ENCODE measurements at places on chromosomes 11 and 22.
A peak's percentile ranks its signal among the peaks of the same experiment; 100 is the strongest.

GRCh38 chr11:45704635-45705034 is 39.2 kb upstream of the CHST1 start:
- H3K36me3 ChIP-seq: no peaks in the 10 kb centered on the region
- no peak for DNase-seq
- H3K27ac ChIP-seq: no peak overlapping the region
- H3K4me3 ChIP-seq: no peak overlapping the region
- H3K27me3 ChIP-seq: peaks cover 27% of the 10 kb centered on the region

DNA sequence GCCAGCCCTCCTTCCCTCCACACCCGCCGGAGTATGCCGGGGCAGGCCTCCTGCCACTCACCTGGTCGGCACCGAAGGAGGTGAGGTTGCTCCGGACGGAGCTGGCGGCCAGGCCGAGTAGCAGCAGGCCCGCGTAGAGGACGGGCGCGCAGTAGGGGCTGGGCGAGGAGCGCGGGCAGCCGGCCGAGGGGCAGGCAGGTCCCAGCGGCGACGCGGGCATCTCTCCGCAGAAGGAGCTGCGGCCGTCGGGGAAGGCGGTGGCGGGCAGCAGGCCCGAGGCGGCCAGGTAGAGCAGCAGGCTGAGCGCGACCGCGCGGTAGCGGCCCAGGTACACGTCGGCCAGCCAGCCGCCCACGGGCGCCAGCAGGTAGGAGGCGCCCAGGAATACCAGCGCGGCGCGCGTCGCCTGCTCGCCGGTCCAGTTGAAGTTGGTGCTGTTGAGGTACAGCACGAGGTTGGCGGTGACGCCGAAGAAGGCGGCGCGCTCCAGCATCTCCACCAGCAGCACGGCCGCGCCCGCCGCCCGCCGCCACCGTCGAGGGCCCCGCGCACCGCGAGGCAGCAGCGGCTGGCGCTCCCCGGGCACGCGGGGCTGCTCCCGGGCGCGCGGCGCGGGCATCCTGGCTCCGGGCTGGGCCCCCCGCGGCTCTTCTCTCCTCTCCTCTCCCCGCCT is 907 bp downstream of the SLC15A3 start:
- peaks cover 3% of the 10 kb centered on the region for H3K4me1 ChIP-seq
- H3K4me3 ChIP-seq: peak overlapping the region; percentile 36
- peak; percentile 55 for DNase-seq

- H3K4me1 ChIP-seq: no peaks in the 10 kb centered on the region
- DNase-seq: no peak
- no peaks in the 10 kb centered on the region for H3K36me3 ChIP-seq
- no peak overlapping the region for H3K27ac ChIP-seq
- H3K4me3 ChIP-seq: no peak overlapping the region
Observed at GRCh38 chr11:115302946-115303703, 201.1 kb downstream of the CADM1 start.

DNA sequence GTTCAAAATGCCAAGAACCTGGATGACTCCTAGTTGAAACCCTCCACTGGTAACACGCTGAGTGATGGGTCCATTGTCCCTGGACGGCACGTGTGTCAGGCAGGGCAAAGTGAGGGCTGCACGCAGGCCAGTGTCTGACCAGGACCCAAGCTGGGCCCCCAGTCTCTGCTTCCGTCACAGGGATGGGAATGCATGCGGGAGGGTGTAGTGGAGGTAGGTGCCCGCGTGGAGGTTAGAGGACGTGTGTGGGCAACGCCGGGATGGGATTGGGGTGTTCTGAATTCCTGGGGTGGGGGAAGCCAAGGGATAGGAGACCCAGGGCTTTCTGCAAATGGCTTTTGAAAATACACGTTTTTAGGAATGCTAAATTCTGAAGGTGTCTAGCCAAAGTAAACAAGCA is 943.3 kb downstream of the BRD1 start:
- no peak overlapping the region for H3K27ac ChIP-seq
- H3K4me1 ChIP-seq: no peaks in the 10 kb centered on the region
- DNase-seq: peak; percentile 10
- no peak overlapping the region for H3K4me3 ChIP-seq
- H3K36me3 ChIP-seq: no peaks in the 10 kb centered on the region

DNA sequence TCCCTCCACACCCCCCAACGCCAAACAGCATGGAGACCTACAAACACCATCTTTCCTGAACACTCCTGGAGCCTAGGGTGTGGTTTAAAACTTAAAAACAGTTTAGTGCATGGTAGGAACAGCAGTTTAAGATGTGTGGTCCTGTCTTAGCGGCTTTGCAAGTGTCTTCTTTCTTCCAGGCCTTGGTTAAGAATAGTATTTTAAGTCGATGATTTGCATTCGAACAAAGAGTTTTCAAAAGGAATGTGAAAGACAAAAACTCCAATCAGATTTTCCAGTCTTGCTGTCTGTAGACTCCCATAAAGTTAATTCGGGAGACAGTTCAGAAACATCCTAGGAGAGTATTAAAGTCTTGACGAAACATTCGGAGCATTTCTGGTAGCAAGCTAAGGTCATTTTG is 3.7 kb downstream of the FGF4 start:
- H3K27me3 ChIP-seq: peaks cover 90% of the 10 kb centered on the region
- H3K4me1 ChIP-seq: no peaks in the 10 kb centered on the region
- H3K36me3 ChIP-seq: no peaks in the 10 kb centered on the region
- no peak for DNase-seq
- H3K4me3 ChIP-seq: no peak overlapping the region

DNA sequence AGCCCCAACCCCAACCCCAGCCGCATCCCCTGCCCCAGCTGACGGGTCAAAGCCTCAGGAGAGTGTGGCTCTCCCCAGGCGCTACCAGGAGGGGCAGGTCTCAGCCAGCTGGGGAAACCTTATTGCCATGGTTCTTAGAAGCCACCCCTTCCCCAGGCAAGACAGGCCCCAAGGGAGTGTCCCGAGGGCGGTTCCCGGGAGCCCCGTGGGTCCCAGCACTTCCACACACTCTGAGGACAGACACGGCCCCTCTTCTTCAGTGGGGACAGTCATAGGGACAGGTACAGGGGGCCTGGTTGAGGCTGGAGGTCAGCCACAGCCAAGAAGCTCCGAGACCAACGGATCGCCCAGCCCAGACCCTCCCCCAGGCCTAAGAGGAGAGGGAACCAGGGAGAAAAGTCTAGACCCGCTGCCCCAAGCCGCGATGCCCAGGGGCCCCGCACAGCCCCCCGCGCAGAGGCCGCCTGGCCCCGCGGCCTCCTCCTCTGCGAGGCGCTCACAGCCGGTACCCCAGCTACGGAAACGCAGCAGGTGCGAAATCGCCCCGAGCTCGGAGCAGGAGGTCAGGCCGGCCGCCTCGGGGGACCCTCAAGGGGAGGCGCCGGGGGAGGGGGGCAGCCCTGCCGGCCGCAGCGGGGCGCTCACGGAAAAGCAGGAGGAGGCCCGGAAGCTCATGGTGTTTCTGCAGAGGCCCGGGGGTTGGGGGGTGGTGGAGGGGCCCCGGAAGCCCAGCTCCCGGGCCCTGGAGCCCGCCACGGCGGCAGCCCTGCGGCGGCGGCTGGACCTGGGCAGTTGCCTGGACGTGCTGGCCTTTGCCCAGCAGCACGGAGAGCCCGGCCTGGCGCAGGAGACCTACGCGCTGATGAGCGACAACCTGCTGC is 2.6 kb downstream of the KLHDC7B start:
- H3K4me3 ChIP-seq: peak overlapping the region; percentile 19
- no peak overlapping the region for H3K27ac ChIP-seq
- peaks cover 42% of the 10 kb centered on the region for H3K27me3 ChIP-seq
- peak; percentile 86 for DNase-seq
- H3K36me3 ChIP-seq: no peaks in the 10 kb centered on the region
- H3K4me1 ChIP-seq: peaks cover 51% of the 10 kb centered on the region

DNA sequence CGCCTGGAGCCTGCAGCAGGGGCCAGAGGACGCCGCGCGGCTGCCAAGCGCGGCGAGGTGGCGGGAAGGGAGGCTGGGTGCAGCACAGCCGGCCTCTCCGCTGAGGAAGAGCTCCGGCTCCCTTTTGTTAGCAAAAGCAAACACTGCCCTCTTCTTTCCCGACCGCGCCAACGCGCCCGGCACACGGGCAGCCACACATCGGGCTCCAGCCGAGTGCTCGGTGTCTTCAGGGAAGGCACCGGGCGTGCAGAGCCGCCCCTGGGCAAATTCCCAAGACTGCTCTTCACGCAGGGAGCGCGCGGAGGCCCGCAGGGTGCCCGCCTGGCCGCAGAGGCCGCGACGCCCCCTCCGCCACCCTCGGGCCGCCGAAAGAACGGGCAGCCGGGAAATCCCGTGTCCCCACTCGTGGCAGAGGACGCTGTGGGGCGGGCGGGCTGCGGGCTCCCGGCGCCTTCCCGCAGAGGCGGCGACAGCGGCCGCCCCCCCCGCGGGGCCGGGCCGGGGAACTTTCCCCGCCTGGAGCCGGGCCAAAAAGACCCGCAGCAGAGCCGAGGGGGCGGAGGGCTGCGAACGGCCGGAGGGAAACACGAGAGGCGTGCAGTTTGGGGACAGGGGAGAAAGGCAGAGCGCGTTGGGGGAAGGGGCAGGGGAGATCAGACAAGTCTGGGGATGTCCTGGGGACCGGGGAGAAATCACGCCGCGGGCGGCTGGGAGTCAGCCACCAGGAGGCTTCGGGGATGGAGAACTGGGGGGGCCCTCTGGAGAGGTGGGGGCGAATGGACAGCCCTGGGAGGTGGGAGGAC is 931 bp downstream of the CADM1 start:
- H3K4me3 ChIP-seq: peak overlapping the region; percentile 72
- peaks cover 86% of the 10 kb centered on the region for H3K27me3 ChIP-seq
- DNase-seq: peak; percentile 71
- H3K4me1 ChIP-seq: no peaks in the 10 kb centered on the region

DNA sequence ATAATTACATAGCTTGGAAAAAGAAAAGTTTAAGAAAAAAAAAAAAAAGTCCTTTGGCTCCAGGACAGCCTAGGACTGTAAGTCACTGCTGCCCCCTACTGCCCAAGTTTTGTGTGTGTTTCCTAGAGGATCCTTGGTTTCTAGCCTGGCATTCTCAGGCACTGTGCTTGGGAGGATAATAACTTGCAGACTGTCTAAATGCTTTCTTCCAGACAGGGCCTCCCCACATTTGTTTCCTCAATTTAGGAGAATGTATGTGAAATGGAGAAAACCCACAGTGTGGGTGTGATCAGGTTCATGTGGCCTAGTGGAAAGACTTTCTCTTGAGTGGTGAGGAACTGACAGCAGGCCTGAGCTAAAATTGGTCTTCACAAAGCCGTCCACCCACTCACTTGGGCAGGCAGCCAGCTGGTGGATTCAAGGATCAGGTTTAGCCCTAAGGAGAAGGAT is 191.0 kb downstream of the NAV2 start:
- H3K27me3 ChIP-seq: no peaks in the 10 kb centered on the region
- H3K27ac ChIP-seq: no peak overlapping the region
- H3K4me1 ChIP-seq: no peaks in the 10 kb centered on the region
- no peaks in the 10 kb centered on the region for H3K36me3 ChIP-seq
- DNase-seq: no peak

GRCh38 chr11:65498042-65498726 is 661 bp upstream of the MALAT1 start:
- DNase-seq: peak; percentile 74
- peak overlapping the region; percentile 50 for H3K4me3 ChIP-seq
- H3K27ac ChIP-seq: peak overlapping the region; percentile 99
- H3K36me3 ChIP-seq: peaks cover 4% of the 10 kb centered on the region
- no peaks in the 10 kb centered on the region for H3K27me3 ChIP-seq

GRCh38 chr11:102868339-102868738 is 6.4 kb downstream of the MMP12 start:
- no peaks in the 10 kb centered on the region for H3K27me3 ChIP-seq
- no peak overlapping the region for H3K4me3 ChIP-seq
- H3K27ac ChIP-seq: no peak overlapping the region
- no peaks in the 10 kb centered on the region for H3K36me3 ChIP-seq

DNA sequence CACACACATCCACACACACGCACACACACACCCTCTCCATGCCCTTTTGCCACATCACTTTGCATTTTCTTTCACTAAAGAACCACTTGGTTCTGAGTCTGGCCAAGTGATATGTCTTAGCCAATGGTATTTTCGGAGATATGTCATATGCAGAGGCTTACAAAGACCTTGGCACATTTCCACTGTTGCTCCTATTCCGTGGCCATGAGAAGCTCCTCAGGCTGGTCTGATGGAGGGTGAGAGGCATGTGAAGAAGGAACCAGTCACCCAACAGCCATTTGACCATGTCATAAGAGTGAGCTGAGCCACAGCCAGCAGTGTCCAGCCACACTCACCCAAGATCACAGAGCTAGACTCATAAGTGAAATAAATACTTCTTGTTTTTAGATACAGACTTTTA is 212.6 kb upstream of the NAV2 start:
- DNase-seq: no peak
- H3K36me3 ChIP-seq: no peaks in the 10 kb centered on the region
- H3K4me1 ChIP-seq: no peaks in the 10 kb centered on the region
- H3K27me3 ChIP-seq: no peaks in the 10 kb centered on the region
- H3K27ac ChIP-seq: no peak overlapping the region

- H3K4me1 ChIP-seq: peaks cover 25% of the 10 kb centered on the region
- peak overlapping the region; percentile 37 for H3K27ac ChIP-seq
- no peak for DNase-seq
- H3K4me3 ChIP-seq: no peak overlapping the region
- H3K36me3 ChIP-seq: no peaks in the 10 kb centered on the region
Observed at GRCh38 chr11:14625586-14626205, 17.9 kb upstream of the PDE3B start.

GRCh38 chr22:38471237-38471636 is 3.3 kb downstream of the KDELR3 start:
- DNase-seq: peak; percentile 55
- H3K27ac ChIP-seq: no peak overlapping the region
- H3K27me3 ChIP-seq: peaks cover 29% of the 10 kb centered on the region
- H3K4me1 ChIP-seq: peaks cover 21% of the 10 kb centered on the region

GRCh38 chr11:73851046-73851764 is 25.4 kb downstream of the COA4 start:
- H3K27me3 ChIP-seq: no peaks in the 10 kb centered on the region
- no peaks in the 10 kb centered on the region for H3K4me1 ChIP-seq
- H3K27ac ChIP-seq: no peak overlapping the region

All from left lung (tissue), 14 donors.